ENCODE measurements at places on chromosomes 7 and 10.

DNA sequence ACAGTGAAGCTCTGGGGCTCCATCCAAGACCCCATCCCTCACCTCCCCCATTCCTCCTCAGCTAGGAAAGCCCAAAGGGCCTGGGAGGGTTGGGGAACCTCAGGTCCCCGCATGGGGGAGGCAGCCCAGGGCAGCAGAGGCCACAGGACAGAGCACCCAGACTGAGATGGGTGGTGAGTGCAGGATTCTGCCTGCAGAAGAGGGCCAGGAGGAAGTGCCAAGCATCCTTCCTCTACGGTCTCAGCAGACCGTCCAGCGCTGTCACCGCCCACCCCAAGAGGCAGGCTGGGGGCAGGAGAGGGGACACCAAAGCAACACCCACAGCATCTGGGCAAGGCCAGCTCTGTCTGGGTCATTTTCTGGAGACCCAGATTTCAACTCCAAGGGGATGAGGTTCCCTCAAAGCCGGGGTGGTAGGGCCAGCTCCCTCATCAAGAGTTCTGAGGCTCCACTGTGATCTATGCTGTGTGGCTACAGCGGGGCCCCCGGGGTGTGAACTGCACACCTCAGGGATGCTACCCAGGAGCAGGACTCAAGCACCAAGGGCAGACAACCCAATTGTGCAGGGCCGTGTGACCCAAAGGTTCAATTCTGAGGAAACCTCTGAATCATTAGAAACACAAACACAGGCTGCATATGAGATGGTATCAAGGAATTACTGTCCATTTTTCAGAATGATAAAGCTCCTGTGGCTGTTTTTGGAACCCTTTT lies 46.8 kb downstream of the CAMK2B start:
- no peak for DNase-seq

DNA sequence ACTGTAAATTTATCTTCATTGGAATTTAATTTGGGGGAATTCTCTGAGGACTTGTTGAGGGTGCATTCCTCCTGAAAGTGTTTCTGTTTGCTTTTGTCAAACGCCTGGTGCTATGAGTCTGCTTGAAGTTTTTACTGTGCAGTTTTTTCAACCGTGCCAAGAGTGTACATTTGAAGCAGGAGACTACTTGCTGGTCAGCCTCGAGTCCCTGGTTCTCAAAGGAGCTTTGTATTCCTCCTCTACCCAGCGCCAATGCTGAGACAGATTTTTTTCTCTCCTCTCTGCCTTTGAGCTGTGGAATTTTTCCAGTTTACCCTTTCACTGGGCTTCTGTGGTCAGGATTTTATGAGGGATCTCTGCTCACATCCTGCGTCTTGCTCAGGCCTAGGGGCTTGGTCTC lies 62.1 kb downstream of the NPY start:
- DNase-seq: no peak

- DNase-seq: no peak
These were observed 884.9 kb upstream of the ZNF722 start for GRCh38 chr7:63113713-63114285.

DNA sequence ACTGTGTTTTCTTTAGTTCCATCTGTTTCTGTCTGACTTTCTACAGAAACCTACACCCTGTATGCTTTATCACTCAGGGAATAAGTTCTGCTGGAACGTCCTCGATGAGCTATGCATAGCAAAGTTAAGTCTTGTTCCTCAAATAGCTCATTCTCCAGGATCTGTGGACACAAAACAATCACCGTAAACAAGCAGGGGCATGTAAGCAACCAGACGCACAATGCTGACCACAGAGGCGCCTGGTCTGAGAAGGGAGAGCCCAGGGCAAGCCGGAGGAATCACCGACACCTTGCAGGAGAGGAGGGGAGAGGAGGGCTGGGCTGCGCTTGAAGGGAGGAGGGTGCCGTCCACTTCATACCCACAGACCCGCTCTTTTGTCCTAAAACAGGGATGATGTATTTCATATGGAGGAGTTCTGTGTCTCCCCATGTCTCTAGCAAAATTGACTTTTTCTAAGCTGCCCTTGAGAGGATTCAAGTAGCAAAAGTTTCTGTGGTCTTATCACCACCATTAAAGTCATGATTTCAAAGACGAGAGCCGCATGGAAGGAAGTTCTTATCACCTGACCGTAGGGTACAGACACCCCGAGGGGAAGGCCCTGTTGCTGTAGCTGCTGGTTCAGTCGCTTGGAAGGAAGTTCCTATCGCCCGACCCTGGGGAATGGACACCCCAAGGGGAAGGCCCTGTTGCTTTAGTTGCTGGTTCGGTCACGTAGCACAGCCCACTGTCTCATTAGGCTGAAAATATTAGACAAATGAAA lies 14.3 kb downstream of the CALML3 start:
- no peak for DNase-seq

- DNase-seq: no peak
These were observed 719 bp downstream of the ZNF33B start for GRCh38 chr10:42637648-42638054.

DNA sequence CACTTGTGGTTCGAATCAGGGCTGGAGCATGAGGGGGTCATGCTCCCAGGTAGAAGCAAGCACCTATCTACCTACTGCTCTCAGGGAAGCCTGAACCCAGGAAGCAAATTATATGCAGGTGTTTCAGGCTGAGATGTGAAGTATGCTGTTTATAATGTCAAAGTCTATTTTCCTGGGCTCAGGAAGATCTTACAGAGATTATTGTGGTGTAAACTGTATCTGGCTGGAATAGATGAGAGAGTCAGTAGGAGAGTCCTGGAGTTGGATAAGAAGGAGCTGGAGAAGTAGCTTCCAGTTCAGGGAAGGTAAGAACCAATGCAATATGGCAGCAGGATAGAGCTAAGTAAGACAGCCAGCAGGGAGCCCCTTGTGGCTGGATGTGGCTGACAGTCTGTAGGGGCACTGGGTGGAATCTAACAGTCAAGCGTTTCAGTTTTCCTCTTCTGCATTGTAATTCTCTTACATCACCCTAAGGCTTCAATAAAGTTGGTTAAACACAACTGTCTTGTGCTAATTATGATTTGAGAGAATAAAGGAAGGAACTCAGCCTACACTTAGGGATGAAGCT lies 105.9 kb upstream of the EEPD1 start:
- no peak for DNase-seq

GRCh38 chr7:107559864-107560263 lies 3.9 kb downstream of the COG5 start:
- no peak for DNase-seq

- no peak for DNase-seq
These were observed 174.0 kb downstream of the NPSR1 start for GRCh38 chr7:34832020-34832419.
